ENCODE measurements at places on chromosomes 5 and 9.

DNA sequence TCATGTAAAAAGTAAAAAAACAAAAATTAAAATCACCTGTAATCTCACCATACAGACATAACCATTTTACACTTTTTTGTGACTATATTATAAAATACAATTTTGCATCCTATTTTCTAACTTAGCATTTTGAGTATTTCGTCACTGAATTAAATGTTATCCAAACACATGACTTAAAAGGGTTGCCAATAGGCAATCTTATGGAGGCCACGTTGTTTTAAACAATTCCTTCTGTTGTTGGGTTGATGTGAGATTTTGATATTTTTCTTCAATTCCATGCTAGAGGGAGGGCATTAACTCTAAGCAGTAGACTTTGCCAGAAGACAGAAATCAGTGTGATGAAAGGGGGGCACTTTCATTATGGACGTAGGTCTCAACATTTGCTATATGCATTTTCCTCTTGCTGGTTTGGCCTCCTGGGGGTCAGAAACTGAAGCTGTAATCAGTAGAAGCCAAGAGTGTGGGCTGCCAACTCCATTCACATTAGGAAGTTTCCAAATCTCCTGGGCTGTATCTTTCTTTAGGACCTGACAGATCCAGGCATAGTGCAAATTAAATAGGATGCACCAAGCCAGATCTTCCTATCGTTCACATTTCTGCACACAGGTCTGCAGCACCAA, 614.2 kb upstream of the CLINT1 start:
- DNase-seq, result no peak

- DNase-seq, result no peak
These were observed 222.6 kb downstream of the MEF2C start for GRCh38 chr5:88660264-88660946.

DNA sequence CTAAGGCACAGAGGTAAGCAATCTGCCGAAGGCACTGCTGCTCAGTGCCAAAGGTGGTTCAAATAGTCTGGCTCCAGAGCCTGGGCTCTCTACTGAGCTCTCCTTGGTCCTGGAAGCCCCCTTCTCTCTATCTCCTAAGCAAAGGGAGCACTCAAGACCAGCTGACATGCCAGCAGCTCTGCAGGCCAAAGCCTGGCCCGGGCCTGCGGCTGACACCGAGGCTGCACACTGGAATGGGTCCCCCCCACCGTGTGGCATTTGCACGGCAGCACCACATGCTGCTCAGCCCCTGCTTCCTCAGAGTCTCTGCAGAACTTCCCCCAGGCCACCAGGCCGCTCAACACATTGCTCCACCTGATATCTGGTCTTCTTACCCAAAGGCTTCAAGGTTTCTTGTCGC, 57.8 kb upstream of the GOLPH3 start:
- no peak for DNase-seq

DNA sequence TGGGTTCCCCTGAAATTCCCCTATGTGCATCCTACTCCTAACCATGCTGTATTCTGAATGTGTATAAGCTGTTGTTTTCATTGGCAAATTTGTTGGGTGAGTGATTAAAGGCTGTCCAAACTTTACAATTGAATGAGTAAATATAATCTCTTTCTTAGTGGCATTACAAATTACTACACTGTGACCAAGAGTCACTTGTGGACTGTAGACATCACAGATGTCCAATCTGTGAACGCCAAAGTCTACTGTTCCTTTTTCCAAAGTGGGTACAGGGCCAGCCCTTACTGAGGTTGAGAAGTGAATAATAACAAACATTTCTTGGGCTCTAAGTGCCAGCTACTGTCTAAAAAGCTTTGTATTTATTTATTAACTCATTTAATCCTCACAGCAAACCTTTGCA, 29.7 kb downstream of the MTMR12 start:
- no peak for DNase-seq

- DNase-seq, result no peak
These were observed 999.6 kb upstream of the DMAC1 start for GRCh38 chr9:8799206-8799605.

DNA sequence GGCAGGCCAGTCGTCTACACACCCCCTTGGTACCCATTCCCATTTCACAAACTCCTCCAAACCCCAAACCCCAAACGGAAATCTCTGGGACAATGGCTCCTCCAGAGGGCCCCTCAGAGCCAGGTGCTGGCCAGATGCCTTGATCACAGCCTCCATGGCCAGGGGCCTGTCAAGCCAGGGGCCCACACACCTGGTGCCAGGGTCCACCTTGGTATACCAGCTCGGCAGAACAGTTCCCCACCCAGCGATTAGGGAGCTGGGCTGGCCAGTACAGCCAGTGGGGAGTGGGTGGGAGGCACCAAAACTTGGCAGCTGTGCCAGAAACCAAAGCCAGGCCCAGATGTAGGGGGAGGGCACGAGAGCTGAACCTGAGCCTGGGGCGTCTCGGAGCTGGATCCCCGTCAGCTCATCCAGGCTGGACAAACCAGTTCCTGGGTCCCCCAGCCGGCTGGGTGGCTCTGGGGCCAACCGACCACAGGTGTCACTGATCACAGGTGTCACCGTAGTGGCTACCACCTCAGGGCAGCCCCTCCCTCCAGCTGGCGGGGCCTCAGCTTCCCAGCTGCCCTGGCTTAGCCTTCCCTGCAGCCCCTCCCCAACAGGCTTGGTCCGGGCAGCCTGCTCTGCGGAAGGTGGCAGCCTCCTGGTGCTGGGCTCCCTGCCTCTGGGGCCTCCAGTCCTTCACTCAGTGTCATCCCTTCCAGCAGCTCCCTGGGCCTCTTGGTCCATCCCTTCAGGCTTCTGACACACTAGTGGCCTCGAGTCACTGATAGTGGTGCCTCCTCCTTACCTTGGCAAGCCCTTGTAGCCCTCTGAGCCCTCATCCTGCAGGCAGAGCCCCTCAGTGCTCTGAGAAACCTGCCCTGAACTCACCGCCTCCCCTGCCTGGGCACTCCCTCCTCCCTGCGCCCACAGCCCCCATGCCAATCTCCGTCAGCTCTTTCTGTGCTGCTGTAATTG, 6.6 kb upstream of the RMND5B start:
- no peak for DNase-seq

GRCh38 chr5:54146916-54147315, 163.5 kb downstream of the ARL15 start:
- DNase-seq, result no peak

DNA sequence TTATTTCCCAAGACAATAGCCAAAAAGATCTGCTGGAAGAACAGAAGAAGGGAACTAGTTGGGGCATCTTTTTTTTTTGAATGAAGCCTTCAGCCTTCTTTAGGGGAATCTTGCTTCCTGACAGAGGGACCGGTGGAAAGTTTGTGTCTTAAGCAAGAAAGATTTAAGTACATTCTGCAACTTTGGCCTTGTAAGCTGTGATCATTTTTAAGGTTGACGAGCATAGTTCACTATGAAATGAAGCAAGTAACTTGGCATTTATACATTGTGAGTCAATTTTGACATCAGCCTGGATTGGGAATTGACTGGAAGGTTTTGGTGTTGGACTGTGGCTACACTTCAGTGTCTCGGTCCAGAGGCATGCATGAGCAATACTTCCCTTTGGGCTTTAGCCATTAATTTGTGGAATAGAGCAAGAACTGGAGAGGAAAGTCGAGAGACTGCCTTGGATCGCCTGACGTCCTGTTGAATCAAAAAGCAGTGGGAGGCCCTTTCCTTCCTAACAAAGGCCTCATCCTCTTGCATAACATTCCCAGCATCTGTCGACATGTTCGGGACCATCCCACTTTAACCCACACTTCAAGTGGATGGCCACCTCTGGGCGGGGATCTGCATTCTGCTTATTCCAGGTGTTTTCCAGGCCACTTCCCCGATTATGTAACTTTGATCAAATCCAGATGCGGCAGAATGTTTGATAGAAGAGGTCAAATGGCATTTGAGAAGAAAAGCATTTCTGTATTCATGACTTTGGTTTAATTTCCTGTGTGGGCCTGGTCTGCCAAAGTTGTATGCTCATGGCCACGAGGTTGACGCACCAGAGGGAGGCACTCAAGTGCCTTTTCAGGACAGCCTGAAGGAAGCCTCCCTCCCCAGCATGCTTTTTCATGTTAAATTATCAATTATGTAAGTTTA, 12.5 kb downstream of the ABL1 start:
- no peak for DNase-seq

DNA sequence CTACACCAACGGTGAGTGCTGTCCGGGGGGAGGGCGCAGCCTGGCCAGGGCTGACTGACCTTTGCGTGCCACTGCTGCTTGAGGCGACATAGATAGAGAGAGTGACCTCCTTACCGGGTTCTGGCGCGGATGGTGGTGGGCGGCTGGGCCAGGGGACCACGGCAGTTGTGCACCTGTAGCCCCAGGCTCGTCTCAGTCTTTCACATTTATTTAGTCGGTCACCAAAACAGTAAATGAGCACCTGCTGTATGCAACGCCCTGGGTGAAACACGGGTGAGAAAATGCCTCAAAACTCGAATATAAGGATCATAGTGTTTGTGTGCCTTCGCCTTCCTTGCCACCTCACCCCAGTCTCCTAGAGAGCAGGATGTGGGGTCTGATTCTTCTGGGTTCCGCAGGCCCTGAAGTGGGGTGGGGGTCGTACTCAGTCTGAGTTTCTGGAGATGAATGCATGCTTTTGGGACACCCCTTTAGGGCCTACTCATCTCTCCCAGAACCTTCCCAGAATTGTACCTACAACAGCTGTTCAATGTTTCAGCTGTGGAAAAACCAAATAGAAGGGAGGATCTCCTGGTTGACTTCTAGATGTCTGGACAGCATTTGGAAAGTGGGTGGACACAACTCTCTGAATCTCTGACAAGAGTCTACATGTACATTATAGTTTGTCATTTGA, 714 bp downstream of the SEC24A start:
- DNase-seq, result no peak

GRCh38 chr9:33375238-33375840, 27.0 kb downstream of the AQP7 start:
- DNase-seq, result no peak

- DNase-seq, result no peak
These were observed 57.6 kb upstream of the GRAMD2B start for GRCh38 chr5:126365446-126366198.

GRCh38 chr5:9483243-9483642, 62.6 kb downstream of the SEMA5A start:
- DNase-seq, result no peak

DNA sequence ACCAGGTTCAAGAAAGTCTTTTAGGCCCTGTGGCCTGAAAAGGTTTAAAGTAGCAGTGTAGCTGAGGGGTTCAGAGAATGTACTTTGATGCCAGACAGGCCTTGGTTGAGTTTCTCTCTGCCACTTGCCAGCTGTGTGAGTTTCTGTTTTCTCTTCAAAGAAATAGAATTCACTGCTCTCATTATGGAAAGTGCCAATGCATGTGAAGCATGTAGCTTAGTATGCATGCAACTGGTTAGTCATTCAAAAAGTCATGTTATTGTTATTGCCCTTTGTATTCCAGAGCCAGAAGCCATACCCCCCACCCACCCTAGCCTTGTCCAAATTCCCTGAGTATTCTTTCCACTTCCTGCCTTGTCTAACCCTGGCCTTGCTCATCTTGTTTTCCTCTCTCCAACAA, 101.7 kb downstream of the ADRB2 start:
- no peak for DNase-seq

DNA sequence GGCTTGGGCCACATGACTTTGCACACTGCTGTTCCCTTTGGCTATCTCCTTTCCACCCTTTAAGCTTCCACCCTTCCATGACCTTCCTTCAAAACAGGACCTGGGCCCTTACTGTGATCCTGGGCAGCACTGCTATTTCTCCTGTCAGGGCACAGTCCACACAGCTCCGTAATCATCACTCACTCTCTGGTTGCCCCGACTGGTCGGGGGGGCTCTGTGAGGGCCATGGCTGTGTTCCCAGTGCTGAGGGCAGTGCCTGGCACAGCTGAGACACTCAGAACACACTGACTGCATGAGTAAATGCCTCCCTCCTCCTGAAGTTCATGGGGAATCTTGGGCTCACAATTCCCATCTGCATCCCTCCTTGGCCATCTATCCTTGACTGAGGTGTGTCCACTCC, 12.2 kb downstream of the TRAF1 start:
- no peak for DNase-seq

DNA sequence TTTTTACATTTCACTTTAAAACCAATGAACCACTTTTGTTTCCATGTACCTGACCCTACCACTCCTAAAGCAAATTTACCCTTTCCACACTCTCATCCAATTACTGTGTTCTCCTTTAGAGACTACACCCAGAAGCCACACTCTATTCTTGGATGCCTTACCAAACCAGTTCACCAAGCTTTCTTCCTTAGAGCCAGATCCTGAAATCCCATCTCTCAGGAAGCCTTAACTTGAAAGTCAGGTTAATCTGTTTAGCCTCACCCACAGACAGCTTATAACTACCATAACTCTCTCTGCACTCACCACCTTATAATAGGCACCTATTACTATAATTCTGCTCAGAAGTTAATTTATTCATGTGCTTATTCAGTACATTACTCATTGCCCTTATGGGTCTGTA, 4.3 kb downstream of the CSNK1A1 start:
- DNase-seq, result no peak

- DNase-seq, result no peak
These were observed 97.1 kb upstream of the IL12B start for GRCh38 chr5:159427180-159428012.

- no peak for DNase-seq
These were observed 153.3 kb upstream of the ERCC6L2 start for GRCh38 chr9:95722141-95722540.

- DNase-seq, result no peak
These were observed 17.1 kb downstream of the TPPP start for GRCh38 chr5:675871-676698.

DNA sequence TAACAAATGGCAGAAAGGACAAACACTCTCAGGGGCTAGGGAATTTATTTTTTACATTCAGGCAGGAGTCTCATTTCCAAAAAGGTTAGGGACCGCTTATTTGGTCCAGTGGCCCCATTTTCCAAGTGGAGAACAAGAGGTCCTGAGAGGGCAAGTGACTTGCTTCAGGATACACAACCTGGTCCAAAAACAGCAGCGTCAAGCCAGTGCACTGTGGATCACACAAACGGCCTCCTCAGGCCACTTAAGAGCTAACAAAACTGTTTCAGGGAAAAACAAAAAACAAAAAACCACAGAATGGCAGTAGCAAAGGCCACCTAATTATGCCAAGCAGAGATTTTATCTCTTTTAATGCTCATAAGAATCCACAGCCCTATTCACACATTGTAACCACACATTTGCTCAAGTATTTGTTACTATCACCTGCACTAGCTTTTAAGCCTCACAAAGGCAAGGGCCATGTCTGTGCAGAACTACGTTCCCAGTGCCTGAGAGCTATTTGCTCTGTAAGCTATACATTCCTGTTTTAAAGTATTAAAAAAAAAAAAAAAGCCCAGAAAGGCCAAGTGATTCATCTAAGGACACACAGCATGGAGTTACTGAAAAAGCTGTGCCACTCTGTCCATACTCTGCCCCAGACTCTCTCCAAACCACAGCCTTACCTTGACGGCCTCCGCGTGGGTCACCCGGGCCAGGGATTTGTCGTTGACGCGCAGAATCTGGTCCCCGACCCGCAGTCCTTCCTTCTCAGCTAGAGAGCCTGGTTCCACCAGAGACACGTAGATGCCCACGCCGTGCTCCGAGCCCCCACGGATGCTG, 1.5 kb downstream of the WHRN start:
- DNase-seq, result no peak
